H9 (cell line): ENCODE measurements at places on chromosomes 16 and 17. TPM values are rescaled to one million over a fixed set of nuclear protein-coding genes. Genes with fewer than 3 reads are reported as not detected.

The MYL4 gene
- total RNA-seq: 0.26 and 0.66 TPM in 2 replicates

The MARCHF10 gene
- total RNA-seq: 0.39 TPM in 1 of 2 replicates, not detected in the other

The CAMTA2 gene
- total RNA-seq: 13.7 and 15.6 TPM in 2 replicates

The CMTM1 gene
- 2.1 and 2.6 TPM in 2 replicates for total RNA-seq
